ENCODE measurements at places on chromosomes 7 and 10.

- no peak for DNase-seq
Observed at GRCh38 chr10:114404171-114405010, at the start of gene AFAP1L2. AFAP1L2 (minus strand) TSS chr10:114404502; CDS start chr10:114404455, 47 bp downstream.

GRCh38 chr10:34135515-34135914 is 679.6 kb downstream of the PARD3 start:
- no peak for DNase-seq

GRCh38 chr10:78215645-78216044 is 182.0 kb downstream of the RPS24 start:
- no peak for DNase-seq

DNA sequence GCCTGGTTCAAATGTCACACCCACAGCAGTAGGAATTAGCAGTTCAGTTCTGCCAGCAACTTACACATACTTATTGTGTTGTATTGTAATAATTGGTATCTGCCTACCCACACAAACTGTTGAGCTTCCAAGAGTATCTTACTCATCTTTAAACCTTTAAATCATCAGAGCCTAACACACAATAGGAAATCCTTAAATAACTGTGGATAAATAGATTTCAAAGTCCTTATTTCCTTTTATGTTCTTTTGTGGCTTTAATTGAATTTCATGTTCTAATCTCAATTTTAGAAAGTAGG is 3.9 kb downstream of the CASD1 start:
- no peak for DNase-seq

DNA sequence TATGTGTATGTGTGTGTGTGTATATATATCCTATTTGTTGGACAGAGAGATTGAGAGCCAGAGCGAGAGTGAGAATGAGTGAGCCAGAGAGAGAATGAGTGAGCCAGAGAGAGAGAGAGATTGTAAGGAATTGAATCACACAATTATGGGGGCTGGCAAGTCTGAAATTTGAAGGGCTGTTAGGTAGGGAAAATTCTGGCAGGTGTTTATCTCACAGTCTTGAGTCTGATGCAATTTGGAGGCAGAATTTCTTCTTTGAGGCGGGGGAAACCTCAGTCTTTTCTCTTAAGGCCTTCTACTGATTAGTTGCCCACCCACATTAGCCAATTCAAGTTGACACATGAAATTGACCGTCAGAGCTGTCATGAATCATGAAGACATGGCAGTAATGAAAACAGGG is 41.0 kb upstream of the WASL start:
- no peak for DNase-seq

DNA sequence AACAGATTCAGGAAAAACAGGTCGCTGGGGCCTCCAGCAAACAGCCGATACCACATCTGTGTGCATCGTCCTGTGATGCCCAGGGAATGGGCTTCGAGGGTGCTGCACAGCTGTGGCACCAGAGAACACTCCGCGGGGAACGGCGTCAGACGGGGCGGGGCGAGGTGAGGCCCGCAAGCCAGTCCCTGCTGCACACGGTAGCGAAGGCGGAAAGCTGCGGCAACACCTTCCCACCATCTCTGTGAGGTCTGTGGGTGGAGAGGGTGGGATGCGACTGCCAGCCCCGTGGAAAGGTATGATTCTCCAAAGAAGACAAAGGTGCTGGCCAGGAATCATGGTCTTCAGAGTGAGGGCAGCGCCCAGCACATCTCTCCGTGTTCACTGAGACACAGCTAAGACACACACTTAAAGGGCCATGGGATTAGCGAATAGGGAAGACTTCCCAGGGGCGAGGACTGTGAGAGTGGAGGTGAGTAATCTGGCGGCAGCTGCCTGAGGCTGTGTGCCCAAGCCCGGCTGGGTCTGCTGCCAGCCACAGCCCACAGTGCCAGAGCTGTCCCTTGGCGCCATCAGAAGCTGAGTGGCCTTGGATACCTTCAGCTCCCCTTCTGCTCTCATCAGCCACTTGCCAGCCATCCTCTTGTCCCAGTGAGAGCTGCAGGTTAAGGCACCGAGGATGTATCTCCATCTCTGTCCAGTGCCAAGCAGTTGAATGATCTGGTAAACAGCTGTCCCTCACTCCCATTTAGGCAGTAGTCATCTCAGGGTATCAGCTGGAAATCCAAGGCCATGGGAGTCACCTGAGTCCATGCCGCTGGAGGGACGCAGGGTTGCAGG is 17.6 kb downstream of the PRKAG2 start:
- DNase-seq = no peak

DNA sequence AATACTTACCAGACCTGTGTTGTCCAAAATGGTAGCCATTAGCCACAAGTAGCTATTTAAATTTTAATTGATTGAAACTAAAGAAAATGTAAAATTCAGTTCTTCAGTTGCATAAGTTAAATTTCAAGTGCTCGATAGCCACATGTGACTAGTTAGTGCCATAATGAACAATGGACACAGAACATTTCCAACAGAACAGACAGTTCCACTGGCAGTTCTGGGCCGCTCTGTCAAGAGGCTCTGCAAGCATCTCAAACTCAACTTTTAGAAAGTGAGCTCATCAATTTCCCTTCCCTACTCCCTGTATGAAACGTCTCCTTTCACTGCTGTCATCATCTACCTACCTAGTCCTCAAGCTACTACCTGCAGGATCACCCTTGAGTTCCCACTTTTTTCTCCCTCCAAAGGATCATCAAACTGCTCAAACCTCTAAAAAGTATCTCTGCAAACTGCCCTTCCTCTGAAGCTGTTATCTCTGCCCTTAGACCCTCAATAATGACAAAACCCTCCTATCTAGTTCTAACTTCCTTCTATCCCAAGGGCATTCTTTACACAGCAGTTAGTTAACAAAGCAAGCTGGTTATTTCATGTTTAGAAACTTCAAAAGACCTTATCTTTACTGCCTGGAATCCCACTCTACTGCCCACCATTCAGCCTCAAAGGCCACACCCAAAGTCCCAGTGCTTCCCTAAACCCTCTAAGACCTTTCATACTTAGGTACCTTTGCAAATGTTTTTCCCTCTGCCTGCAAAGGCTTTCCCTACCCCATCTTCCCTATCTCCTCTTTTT is 20.6 kb downstream of the SHTN1 start:
- DNase-seq = no peak

DNA sequence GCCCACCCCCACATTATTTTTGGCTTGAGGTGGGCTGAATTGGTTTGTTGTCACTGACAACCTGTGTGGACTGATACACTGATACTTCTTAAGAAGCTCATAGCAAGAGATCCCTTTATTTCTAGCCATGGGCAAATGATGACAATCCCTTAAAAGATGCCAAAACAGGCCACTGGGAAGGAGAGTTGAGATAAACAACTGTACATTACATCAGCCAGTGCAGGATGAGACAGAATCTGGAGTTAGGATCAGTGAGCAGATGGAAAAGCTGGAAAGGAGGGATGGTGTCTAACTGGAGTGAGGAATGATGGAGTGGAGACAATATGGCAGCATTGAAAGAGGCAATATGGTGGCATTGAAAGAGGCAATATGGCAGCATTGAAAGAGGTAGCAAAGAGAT is 195.9 kb upstream of the LYZL2 start:
- no peak for DNase-seq

DNA sequence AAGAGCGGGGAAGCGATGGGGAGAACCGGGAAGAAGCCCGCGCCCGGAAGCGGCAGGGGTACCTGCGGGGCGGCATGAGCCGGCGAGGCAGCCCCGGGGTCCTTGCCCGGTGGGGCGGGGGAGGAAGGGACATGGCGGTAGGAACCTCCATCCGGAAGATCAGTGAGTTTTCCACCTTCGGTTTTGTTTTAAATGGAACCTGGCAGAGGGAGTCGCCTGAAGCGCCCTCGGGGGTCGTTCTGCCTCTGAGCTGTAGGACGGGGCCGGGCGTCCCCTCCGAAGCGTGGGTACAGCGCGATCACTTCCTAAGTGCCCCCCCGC is 471 bp downstream of the PFKP start:
- no peak for DNase-seq

GRCh38 chr10:103244666-103245271 is 918 bp upstream of the RPEL1 start:
- peak; percentile 23 for DNase-seq

DNA sequence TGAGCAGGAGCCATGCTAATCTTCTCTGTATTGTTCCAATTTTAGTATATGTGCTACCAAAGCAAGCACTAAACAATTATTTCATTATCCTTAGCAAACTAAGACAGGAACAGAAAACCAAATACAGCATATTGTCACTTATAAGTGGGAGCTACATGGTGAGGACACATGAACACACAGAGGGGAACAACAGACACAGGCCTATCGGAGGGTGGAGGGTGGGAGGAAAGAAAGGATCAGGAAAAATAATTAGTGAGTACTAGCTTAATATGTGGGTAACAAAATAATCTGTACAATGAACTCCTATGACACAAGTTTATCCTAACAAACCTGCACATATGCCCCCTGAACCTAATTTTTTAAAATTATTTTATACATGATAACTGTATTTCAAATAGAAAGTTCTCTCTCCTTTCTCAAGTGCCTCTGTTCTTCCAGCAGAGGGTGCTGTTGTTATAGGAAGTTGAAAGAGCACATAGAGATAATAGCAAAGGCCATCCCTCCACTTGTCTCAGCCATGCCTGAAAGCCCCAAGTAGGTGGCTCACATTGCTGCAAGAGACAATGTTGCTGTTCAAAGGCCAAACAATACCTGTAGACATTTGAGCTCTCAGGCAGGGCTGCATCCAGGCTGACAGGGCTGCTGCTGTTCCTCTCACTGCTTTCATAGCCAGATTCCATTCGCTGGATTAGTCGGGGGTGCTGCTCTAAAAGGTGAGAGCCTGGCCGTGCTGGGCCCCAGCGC is 33.4 kb upstream of the PPP3CB start:
- DNase-seq = no peak

DNA sequence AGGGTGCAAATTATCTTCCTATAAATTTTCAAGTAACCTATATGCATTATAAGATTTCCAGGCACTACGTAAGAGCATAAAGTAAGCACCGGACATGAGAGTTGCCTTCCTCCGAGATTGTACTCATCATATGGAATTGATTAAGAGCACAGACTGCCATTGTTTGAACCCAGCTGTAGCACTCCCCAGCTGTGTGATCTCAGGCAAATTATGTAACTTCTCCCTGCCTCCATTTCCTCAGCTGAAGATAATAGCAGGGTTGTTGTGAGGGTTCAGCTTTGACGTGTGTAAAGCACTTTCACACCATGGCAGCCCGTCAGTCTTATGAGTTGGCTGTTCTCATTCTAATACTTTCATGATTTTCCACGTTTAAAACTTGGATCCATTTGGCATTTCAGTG is 122.6 kb downstream of the ITIH5 start:
- no peak for DNase-seq
